ENCODE measurements at places on chromosomes 3 and 15.

DNA sequence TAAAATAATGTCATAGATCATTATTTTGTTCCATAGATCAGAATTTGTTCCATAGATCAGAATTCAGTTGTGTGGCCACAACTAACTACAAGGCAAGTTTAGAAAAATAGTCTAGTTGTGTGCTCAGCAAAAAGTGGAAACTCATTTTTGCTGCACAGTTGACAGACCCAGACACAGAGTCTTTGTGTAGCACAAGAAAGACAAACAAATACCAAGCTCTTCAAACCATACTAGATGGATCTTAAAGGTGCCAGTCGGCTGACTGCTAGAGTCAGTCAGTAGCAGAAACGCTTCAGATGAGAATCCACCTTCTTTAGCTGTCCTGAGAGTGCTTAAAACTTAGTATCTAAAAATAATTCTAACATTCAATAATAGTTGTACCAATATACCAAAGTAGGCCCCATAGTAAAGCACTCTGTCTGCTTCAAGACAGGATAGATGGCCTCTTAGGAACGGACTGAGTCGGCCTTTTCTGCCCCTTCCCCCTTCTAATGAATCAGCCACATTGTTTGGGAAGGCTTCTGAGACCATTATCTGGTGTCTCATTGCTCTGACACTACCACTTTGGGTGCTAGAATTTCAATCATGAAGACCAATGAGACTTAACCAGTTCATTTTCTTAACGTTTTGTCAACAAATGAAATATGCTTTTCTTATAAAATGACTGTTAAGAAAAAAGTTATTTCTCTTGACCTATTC lies 27.7 kb upstream of the SLC4A7 start:
- DNase-seq, result no peak

DNA sequence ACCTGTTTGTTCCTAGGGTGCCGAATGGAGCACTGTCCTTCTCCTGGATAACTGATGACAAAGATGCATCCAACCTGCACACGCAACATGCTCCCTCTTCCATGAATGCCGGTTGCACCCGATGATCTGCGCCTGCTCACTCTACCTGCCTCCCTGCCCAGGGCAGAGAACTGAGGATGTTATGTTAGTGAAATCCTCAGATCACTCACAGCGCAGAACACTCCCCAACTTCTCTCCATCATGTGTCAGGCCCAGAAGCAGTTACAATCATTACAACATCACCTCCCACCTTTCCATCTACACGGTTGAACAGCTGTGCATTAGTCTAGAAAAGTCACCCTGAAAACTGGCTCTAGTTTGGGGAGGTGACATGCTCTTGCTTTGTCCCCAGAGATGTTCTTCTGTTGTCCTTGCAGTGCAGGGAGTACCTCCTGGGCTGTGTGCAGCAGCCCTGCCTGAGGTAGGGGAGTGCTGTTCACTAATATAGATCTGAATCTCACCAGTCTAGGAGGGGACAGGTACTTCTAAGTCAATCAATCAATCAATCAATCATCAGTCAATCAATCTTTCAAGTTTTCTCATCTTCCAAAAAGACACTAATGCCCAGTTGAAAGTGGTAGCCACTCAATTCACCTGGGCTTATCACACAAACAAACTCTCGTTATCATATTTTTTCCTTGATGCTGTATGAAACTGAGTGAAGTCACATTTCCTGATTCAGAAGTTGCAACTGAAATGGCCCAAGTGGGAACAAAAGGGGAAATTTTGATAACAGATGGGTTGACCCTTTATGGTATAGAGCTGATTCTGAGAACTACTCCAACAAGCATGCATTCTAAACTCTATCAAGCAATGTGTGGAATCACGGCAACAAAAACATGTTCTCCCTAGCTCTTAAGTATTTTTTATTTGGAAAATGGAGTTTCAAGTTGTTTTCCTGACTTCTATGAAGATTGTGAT lies 15.4 kb upstream of the ISLR start:
- DNase-seq, result no peak

- DNase-seq, result no peak
These were observed 94.4 kb downstream of the DNASE1L3 start for GRCh38 chr3:58116161-58116955.

GRCh38 chr3:130462089-130462488 lies 54.9 kb upstream of the COL6A6 start:
- DNase-seq, result no peak

DNA sequence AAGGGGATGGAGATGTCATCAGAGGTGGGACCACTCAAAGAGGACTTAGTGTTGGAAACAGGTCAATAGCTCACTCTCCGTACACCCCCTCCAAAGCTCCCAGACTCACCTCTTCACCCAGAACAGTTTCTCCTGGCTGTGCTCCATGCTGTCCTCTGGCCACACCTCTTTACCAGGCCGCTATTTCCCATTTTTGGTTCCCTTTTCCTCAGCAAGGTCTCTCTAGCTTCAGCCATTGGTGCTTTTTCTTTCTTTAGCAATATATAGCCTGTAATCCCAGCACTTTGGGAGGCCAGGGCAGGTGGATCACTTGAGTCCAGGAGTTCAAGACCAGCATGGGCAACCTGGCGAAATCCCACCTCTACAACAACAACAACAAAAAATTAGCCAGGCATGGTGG lies 123.6 kb upstream of the SMAD3 start:
- DNase-seq, result peak; percentile 70

DNA sequence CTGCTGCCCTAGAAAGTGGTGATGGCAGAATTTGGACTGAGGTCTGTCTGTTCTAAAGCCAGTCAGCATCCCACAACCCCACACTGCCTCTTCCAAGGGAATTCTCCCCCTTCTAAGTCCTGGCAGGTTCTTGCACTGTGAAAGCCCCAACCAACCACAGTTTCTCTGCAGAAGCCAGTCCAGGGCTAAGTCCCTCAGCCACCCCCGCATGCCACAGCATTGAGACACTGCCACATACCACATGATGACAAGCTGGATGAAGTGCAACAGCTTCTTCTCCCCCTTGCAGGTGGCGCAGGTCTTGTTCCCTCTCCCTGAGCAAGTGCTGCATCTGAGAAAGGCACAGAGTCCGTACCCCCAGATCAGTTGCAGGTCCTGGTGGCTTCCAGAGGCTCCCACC lies 18.6 kb downstream of the SSUH2 start:
- no peak for DNase-seq

- no peak for DNase-seq
These were observed 4.9 kb downstream of the TMED3 start for GRCh38 chr15:79315623-79316328.

DNA sequence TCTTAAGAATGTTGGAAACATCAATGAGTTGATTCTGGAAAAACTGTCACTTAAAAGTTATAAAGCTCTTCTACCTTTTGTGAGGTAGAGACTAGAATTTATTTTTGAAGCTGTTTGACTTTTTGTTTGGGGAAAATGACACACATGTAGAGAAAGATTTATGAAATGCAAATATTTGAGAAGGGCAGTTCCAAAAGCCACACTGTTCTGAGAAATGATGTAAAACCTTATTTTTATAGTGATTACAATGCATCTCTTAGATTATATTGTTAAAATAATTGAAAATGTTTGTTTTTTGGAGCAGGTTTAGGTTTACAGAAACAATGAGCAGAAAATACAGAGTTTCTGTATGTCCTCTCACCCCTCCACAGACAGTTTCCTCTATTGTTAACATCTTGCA lies 116.1 kb upstream of the CMC1 start:
- DNase-seq, result no peak

DNA sequence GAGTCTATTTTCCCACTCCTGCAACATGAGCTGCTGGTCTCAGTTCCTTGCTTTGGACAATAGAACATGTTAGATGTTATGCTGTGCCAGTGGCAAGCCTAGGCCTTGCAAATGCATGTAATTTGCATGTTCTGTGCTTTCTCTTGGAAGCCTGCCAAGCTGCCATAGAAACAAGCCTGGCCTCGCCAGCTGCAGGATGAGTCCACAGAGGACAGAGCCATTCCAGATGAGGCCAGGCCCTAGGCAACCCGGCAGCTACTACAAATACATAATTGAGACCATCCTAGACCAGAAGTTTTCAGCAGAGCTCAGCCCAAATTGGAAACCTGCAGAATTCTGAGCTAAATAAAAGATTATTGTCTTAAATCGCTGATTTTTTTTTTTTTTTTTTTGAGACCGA lies 39.6 kb downstream of the TRIM69 start:
- no peak for DNase-seq

GRCh38 chr3:151935446-151935845 lies 62.0 kb downstream of the SUCNR1 start:
- no peak for DNase-seq

DNA sequence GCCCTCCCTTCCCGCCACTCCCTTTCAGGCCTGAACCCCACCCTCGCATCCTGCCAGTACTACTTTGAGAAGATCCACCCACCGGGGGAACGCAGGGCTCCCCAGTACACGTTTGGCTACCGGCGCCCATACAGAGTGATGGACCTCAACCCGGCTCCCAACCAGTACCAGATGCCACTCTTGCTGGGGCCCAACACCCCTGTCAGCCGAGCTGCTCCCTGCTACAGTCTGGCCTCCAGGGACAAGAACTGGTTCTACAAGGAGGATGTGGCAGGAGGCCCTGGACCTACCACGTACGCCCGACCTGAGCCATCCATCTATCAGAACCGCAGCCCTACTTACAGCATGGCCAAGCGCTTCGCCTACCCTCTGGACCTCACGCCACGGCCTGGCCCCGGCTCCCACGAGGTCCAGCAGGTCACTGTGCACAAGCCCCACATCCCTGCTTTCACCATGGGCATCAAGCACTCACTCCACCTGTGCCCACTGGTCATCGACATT lies 14.4 kb upstream of the CSPG4 start:
- DNase-seq, result no peak

DNA sequence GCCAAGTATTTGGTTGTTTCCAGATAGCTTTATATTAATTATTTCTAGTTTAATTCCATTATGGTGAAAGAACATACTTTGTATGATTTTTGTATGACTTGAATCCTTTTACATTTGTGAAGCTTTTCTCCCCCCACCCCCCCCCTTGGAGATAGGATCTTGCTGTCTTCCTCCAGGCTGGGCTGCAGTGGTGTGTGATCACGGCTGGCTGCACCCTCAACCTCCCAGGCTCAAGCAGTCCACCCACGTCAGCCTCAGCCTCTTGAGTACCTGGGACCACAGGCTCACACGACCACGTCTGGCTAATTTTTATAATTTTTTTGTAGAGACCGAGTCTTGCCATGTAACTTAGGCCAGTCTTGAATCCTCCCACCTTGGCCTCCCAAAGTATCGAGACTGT lies 29.5 kb downstream of the ARL8B start:
- no peak for DNase-seq
